Stimulated activated CD8-positive, alpha-beta memory T cell treated with anti-CD3 and anti-CD28 coated beads, Interleukin-4, amount 100 ng/mL, for 48 hours (primary cell): ENCODE measurements at places on chromosomes 7 and 10.
A peak's percentile ranks its signal among the peaks of the same experiment; 100 is the strongest.

DNA sequence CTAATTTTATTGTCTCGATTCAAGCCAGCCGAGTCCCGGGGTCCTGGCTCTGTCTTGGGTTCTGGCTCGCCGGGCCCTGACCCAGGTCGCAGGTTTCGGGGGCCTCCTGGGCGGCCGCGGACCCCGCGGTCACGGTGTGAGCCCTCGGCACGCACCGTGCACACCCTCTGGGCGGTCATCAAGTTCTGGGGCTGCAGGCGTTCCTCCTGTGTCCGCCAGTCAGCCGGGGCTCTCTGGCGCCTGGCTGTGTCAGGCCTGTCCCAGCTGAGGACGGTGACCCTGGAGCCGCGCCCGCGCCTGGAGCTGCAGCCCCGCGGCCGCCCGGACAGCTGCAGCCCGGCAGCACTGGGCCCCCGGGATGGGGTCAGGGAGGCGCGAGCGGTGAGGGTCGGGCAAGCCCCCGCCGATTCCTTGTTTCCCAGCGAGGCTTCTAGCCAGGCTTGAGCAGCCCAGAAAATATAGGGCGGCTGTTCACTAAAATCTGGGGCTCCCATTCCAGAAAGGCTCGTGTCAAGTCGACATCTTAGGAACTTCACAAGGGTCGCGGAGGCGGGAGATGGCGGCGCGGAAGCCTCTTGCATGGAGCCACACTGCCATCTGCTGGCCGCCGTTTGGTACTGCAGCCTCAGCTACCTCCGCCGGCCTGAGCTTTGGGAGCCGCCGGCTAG, 4.2 kb upstream of the HOXA7 start:
- peak; percentile 92 for DNase-seq

GRCh38 chr7:150648353-150649079, 16.3 kb upstream of the GIMAP6 start:
- no peak for DNase-seq

DNA sequence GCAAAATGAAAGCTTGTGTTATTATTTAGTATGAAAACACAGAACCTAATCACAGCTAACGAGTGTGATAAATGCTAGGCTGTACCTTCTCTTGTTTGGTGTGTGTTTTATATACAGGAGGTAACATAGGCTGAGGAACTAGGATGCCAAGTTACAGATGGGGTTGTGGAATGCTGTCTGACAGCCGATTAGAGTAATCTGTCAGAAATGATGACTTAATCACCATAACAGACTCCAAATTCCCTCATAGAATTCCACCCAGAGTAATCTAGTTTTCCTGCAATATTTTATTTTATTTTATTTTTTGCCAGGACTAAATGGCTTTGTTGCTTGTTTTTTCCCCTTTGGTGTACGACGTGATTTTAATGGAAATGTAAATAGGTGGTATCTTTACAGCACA, 221.2 kb downstream of the CELF2 start:
- no peak for DNase-seq

GRCh38 chr7:148963583-148964482, 64.5 kb downstream of the PDIA4 start:
- DNase-seq: no peak

GRCh38 chr10:6721964-6722615, 142.0 kb upstream of the PRKCQ start:
- no peak for DNase-seq

- no peak for DNase-seq
Observed at GRCh38 chr7:115085421-115085820, 163.5 kb downstream of the MDFIC start.

DNA sequence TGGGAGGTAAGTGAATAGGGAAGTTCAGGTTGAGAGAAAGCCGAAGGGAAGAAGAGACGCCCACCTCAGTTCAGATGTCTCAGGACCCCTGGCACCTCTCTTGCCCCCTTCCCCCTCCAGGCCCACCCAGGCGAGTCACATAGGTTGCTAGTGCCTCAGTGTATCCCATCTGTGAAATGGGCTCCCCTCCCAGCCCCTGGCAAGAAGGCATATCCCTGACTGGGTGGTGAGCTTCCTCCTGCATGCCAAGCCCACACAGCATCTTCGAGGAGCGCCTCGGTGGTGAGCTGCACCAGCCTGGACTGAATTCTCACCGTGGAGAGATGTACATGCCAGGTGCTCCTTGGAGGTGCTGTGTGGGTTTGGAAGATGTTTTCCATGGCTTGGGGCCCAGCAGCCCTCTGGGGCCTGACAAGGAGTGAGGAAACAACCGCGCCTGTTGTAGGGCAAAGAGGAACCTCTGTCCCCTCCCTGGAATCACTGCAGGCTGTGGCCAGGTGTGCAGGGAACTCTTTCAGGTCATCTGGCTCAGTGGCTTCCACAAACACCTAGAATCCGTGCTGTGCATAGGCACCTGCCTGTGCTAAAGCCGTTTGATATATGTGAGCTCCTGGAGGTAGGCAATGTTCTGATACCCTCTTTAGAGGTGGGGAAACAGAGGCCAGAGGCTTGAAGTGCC, 45.1 kb downstream of the UNC5B start:
- no peak for DNase-seq

DNA sequence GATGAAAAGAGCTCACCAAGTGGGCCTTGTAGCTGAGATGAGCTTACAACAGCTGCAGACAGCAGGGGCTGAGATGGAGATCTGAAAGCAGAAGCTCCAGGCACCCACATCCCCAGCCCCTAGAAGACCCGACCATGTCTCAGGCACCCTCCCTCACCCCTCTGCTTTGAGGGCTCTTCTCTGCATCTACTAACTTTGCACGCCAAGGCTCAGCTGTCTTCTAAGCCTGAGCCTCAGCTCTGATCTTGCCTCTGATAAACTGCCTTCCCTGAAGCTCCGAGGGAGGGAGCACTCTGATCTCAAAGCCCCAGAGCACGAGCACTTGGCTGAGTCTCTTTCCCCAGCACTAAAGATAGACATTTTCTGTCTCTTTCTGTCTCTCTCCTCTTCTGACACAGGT, 42.0 kb downstream of the ANXA8 start:
- no peak for DNase-seq

- no peak for DNase-seq
Observed at GRCh38 chr7:116200963-116201362, 9.4 kb upstream of the TES start.

GRCh38 chr10:132464256-132465192, 67.5 kb downstream of the PWWP2B start:
- DNase-seq: no peak

DNA sequence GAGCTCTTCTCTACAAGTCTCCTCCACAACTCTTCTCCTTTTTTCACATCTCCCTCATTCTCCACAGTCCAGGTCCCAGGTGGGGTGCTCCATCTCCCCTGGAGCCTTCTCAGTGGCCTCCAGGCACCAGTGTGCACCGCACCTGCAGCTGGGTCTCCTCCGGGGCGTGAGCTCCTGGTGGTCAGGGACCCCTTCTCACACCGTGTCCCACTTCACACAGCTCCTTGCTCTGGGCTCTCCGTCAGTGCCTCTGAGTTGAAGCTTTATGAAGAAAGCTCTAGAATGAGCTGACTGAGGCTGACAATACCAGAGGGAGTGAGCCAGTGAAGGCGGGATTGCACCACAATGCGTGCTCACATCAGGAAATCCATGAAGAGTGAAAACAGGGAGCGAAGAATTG, 290.2 kb downstream of the DNAJB6 start:
- no peak for DNase-seq

DNA sequence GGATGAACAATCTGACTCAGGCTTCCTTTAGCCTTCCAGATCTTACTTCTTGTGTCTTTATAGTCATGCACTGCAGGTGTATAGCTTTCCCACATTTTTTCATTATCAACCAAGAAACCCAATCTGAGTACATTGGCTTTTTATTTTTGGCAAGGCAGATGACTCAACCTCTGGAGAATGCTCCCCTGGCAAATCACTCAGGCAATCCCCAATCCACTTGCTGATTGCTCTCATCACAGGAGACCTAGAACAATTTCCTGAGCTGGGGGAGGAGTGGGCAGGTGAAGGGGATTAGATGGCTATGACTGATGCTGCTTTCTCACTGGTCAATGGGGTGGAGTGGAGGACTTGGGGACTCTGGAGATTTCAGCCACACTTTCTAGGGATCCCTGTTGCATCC, 134.4 kb downstream of the SLC16A9 start:
- DNase-seq: no peak

DNA sequence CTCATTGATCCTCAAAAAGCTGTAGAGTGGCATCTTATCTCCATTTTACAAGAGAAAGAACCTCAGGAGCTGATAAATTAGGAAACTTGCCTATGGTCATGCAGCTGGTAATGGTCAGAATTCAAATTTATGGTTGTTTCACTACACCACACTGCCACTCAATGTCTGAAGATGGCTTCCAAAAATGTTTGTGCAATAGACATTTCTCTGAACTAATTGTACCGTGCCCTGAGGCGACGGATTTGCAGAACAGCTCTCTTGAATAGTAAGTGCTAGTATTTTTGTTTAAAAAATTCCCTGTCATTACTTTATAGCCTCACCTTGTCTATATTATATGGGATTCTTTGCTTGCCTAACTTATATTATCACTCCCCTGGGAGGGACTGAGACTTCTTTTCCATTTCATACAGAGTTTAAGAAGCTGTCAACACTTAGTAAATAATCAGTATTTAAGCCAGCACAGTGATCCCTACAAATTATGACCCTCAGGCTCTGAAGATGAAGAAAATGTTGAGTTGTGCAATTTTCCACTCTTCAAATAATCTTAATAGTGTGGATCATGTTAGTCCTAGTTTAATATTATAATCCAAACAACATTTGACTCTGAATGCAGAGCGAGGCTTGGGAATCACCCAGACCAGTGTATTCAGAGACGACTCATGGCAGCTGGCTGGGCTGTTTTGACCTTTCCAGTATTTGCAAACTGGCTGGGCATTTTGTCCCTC, 346.6 kb downstream of the PTEN start:
- DNase-seq: no peak
